CD8-positive, alpha-beta T cell (primary cell): ENCODE measurements at places on chromosomes 7 and 10.

GRCh38 chr10:71191551-71192076 is 20.8 kb upstream of the UNC5B start:
- no peak for DNase-seq

- DNase-seq, result no peak
Observed at GRCh38 chr10:74529205-74529604, 297.2 kb upstream of the KAT6B start.

DNA sequence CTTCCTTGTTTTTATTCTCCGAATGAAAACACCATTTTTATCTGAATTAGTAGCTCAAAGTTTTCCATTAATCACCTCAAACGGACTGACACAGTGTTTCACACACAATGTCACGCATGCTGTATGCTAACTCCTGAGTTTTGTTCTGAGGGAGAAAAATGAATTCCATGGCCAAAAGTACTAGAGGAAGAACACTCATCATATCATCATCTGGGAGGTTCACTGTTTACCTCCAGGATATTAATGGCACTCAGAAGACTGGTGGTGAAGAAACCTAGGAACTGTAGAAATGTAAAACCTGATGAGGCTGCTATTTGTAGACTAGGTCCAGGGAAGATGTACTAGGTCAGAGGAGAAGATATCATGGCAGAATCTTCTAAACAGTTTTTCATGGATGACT is 395.6 kb upstream of the ETV1 start:
- DNase-seq, result no peak

- DNase-seq, result no peak
Observed at GRCh38 chr10:47027784-47028260, 116.6 kb downstream of the PTPN20 start.

- DNase-seq, result no peak
Observed at GRCh38 chr7:152986376-152986775, 226.8 kb downstream of the ACTR3B start.

DNA sequence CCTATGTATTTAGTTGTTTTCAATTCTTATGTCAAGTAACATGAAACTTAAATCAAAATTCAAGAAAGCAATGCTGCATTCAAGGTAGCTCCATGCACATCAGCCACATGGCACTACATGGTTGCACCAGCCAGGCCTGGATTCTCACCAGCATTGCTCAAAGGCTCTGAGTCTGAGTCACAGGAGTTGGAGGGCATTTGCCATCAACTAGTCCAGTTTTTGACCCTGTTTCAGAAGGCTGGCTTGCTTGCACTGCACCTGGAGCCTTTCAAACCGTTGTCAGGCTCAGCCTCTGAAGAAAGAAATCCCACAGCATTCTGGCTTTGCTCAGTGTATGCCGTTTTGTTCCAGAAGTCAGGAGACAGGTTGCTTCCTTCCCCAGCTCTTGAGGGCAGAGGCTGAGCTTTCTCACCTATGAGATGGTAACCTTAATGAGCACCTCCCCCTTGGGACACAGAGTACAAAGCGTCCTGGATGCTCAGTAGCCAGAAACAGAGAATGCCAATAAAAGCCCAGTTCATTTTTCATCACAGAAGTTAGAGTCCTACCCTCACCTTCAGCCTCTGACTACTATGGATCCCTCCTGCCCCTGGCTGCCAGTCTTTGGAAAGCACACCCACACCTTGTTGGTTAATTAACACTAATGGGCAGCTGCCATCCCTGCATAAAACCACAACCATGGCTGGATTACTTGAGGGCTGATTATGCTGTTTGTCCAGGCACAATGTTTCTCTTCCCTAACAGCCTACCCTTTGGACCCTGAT is 288.4 kb upstream of the LRRTM3 start:
- DNase-seq, result no peak
